ENCODE measurements at places on chromosomes 5 and 9.
A peak's percentile ranks its signal among the peaks of the same experiment; 100 is the strongest.

DNA sequence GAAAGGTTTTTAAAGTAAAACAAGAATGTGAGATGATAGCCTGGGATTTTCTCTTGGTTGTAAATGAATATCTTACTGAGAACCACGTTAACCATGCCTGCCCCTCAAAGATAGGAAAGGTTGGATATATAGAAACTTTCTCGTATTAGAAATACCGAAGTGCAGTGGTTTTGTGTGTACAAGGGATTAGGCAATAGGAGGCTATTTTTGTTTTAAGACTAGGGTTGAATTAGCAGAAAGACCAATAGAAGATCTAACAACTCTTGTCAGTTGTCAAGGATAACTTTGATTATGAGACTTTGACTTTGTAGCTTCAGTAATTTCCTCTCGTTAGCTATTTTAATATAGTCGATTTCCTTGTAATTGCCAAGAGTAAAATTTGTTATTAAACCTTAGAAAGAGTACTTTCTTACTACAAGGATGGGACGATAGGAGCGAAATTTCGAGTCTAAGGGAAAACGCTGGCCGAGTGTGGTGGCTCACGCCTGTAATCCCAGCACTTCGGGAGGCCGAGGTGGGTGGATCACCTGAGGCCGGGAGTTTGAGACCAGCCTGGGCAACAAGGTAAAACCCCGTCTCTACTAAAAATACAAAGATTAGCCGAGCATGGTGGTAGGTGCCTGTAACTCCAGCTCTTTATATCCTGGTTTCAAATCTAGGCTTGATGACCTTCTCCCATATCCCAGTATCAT lies 838 bp downstream of the POLK start:
- DNase-seq, result peak; percentile 1

DNA sequence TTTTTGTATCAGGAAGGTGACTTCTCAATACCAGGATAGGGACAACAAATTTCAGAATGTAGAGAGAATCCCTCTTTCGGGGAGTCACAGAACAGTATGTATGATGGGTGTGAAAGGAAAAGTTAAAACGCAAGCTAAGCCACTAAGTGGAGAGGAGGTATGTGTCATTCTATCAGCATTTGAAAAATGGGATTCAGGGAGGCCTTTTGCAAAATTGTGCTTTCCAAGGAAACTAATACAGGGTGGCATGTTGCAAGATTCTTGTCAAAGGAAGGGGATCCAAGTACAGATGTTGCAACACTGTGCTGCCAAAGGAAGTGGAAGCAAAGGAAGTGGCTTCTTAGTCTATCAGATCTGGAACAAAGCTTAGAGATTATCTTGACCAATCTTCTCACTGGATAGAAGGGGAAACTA lies 12.6 kb upstream of the TNIP1 start:
- peak; percentile 94 for DNase-seq

- DNase-seq, result no peak
These were observed 4.4 kb upstream of the SLC4A9 start for GRCh38 chr5:140355546-140355945.

DNA sequence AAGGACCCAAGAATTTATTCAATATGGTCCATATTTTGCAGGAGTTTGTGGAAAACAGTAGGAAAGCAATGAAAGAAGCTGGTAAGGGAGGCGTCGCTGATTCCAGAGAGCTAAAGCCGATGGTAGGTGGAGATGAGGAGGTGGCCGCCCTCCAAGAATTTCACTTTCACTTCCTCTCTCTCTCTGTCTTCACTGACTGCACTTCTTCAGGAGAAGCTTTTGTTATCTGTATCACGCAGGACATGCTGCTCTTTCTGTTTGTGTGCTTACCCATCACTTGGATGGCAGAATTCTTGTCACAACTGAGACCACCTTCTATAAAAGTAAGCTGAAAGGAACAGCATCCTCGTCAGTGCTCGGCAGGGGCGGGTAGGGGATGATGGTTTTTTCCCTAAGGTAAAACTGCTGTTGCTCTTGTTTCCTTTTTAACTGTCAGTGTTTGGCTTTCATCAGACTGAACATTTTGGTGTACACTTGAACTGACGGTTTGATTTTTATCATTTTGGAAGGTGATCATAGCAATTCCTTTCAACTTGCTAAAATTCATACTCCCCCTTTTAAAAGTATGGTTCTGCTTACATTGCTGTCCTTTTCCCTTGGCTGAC lies 62.4 kb upstream of the FSD1L start:
- DNase-seq, result no peak

GRCh38 chr9:935348-935965 lies 41.0 kb upstream of the DMRT3 start:
- peak; percentile 3 for DNase-seq

DNA sequence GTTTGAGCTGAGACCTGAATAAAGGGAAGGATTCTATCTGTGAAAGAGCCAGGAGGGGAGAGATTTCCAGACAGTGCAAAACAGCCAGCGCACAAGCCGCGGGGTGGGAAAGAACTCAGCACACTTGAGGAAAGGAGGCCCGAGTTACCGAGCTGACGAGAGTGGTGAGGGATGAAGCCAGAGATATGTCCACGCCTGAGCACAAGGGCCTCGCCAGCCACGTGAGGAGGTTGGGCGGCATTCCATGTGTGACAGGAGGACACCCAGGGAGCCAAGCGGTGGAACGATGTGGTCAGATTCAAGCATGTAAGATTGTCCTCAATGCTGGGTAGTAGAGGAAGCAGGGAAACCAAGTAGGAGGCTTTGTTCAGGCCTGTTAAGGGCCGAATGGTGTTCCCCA lies 17.0 kb upstream of the SFXN1 start:
- no peak for DNase-seq

DNA sequence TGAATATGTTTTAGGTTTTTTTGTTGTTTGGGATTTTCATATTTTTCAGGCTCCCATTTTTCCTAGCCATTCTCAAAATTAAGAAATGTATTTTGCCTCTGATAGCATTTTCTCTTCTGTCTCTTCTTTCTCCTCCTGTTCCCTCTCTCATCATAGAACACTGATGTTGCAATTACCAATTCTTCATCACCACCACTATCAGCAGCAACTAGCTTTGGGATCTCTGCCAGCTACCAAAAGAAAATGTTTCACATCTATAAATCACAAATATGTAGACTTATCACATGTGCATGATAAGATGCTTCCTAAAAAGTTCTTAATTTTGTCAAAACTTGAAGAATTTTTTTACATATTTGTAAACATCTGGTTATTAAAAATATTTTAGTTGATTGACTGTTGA lies 887.1 kb downstream of the MAT2B start:
- no peak for DNase-seq

GRCh38 chr5:21681911-21682310 lies 1171.2 kb downstream of the CDH12 start:
- DNase-seq, result no peak

DNA sequence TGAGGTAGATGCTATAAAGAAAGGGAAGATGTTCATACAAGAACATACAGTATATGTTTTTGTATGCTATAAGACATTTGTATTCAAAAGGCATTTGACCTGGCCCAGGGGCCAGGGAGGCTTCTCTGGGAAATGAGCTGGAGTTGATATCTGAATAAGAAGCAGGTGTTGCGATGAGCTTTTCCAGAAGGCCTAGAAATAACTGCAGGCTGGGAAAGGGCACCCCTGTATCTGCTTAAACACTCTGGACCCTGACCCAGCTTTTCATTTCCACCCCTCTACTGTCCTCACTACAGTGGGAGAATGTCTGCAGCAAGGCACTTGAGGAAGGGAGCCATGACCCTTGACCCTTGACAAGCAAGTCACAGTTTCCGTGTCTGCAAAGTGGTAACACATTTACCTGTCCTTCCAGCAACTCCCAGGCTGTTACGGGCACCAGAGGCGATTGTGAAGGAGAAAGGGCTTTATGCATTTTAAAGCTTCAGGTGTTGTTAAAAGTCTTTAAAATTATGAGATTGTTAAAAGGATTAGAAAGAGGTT lies 88.2 kb upstream of the PANK3 start:
- no peak for DNase-seq

GRCh38 chr5:149544028-149544420 lies 7.2 kb downstream of the CSNK1A1 start:
- no peak for DNase-seq

- DNase-seq, result no peak
These were observed 1021.9 kb downstream of the CDH12 start for GRCh38 chr5:21831145-21831787.
